ENCODE measurements at places on chromosomes 12 and 14. TPM values are rescaled to one million over a fixed set of nuclear protein-coding genes. Genes with fewer than 3 reads are reported as not detected.

GUCY2C gene
- not detected for total RNA-seq

DNA sequence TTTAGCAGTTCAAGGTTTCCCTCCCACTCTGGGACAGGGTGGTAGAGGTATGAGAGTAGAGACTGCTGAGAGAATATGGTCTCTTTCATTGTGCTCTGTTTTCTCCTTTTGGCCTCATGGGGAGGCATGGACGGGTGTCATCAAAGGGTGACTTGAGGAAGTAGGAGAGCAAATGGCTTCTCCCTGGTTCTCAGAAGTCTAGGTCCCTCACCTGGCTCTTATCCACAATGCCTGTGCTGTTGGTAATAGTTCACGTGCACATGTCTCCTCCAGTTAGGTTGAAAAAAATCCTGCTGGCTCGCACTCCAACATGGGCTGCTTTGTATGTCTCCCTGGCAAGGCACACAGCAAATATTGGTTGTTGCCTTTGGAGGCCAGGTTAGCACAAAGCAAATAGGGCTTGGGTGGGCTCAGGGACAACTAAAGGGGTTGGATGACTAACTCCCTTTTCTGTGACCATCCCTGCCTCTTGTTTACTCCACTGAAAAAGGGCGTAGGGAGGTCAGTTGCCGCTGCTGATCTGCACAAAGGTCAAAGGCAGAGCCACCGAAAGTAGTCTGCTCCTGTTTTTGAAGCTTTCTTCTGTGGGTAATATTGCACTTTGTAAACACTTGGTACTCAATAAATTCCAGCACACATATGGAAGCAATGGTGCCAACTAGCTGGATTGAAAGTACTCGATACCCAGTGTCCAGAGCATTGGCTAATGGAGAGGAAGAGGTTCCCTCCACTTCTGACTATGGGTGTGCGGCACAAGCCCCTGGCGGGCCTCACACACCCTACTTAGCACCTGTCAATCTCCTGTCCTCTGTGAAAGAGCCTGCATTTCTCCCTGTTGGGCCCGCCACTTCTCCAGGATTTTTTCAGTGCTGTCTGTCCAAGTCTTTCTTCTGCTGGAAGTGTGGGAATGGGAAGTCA, 121.8 kb downstream of the SLC38A6 start:
- DNase-seq = no peak

SMARCD1 gene
- 108 TPM for total RNA-seq

DNA sequence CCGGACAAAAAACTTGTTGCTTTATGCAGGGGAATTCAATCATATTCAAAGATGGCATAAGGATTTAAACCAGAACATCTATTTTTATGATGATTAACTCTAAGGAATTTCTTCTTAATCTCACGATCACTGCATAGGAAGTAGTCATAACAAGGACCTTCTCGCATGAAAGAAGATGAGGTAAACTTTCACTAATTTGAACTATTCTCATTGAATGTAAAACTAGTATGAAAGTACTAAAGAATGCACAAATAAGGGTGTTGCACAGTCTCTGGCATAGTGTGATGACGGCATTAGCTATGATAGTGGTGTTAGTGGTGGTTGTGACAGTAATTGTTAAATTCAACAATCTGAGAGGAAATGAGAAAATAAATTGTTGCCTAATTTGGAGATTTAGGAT, 280.0 kb downstream of the SLC6A15 start:
- DNase-seq = no peak

DNA sequence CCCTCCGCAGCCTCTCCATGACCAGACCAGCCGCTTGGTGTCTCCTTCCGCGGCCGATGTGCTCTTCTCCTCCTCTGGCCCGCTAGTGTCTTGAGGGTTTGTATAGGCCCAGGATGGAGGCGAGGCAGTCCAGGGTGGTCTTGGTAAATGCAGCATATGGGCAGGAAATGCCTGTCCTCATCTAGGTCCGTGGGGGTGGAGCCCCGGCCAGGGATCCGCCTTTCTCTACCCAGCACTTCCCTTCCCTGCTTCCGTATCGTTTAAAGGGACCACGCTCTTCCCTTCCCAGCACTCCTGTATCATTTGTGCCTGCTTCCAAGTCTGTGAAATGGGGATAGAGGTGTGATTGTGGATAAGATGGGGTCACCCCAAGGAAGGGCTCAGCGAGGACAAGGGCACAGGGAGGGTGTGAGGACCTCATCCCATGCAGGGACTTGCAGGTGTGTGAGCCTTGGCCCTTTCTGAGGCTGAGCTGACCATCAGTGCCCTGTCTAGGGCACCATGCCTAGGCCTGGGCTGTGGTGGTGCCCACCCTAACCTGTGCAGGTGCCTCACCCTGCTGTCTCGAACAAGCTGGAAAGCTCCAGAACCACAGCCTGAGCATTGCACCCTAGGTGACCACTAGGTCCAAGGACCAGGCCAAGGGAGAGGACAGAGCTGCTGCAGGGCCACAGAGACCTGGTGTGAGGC, 326.8 kb upstream of the RTL1 start:
- DNase-seq = no peak

ESPL1 gene
- 7.8 TPM for total RNA-seq

MYF6 gene
- not detected for total RNA-seq

- peak; percentile 80 for DNase-seq
Observed at GRCh38 chr12:49358483-49359141, 8.7 kb upstream of the SPATS2 start.

All from cardiac muscle cell (in vitro differentiated cells and primary cell).